ENCODE measurements at places on chromosomes 1 and 21.

- DNase-seq, result no peak
Measured at GRCh38 chr1:246583056-246583440, 16.8 kb downstream of the CNST start.

DNA sequence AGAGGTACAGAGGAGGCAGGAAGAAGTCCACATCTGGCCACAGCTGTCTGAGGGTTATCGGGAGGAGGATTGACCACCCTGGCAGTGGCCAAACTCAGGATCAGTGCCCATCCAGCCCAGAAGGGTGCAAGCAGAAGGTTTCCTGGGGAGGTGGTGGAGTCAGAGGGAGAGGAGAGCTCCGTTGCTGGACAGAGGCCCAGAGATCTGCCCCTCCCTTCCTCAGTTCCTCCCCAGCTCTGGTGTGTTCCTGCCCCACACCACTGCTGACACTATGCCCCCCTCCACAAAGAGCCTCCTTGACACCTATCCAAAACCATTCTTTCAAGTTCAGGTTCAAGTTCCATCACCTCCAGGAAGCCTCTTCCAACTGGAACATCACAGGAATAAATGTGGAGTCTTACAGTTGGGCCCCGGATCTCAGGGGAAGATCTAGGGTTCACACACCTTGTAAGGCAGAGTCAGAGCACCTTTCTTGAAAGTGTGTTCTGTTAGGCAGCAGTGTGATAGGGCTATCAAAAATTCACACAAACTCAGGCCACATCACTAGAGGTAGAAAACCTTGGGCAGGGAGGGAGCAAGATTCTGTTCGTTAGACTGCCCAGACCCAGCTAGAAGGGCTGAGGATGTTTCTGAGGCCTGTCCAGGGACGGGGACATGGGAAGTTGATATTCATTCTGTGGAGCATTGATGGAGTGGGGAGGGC, 7.4 kb downstream of the LDLRAD1 start:
- DNase-seq, result no peak

DNA sequence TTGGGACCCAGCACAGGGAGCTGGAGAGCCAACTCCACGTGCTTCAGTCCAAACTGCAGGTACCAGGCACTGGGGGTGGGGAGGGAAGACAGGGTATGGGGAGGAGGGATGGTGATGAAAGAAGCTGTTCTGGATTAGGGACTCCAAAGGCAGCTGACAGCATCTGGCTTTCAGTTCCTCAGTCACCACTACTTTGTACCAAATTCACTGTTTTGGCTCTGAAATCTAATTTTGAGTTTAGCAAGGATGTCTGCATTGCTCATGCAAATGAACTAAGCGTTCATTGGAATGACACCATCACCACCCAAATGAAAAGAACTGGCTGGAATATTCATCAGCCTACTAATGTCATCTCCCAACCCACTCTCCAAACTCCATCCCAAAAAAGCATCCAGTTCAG, 8.7 kb downstream of the C1orf74 start:
- no peak for DNase-seq

DNA sequence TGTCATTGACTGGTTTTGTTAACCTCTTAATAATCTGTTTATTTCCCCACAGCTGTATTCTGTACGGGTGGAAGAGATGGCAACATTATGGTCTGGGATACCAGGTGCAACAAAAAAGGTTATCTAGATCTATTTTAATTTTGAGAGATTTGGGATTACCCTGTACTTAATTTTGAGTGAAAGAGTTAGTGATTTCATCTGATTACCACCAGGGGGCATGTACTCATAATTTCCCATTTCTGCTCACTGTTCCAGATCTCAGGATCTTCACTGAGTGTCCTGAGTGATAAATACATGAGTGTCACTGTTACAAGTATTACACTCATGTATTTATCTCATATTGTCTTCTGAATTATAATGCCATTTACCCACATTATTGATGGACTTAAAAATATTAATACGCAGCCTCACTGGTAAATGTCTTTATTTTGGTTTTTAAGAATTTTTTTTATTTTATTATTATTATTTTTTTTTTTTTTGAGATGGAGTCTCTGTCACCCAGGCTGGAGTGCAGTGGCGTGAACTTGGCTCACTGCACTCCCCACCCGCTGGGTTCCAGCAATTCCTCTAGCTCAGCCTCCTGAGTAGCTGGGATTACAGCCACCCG, 27.4 kb downstream of the DTL start:
- no peak for DNase-seq

DNA sequence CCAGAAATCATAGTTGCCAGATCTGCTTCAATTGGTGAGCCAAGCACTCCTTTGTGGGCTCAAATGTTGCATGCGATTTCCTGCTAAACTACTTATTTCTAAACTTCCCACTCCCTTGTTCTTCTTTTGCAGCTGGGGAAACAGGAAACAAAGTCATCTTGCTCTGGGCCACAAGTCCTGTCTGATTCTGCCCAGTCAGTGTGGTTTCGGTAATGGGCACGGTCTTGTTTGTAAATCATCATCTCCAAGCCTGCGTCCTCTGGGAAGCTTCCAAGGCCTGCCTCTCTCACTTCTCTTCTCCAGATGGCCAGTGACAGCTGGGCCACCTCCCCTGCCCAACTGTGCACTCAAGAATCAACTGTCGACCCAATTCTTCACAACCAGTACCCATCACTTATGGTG, 4.4 kb downstream of the S100A8 start:
- DNase-seq, result no peak

DNA sequence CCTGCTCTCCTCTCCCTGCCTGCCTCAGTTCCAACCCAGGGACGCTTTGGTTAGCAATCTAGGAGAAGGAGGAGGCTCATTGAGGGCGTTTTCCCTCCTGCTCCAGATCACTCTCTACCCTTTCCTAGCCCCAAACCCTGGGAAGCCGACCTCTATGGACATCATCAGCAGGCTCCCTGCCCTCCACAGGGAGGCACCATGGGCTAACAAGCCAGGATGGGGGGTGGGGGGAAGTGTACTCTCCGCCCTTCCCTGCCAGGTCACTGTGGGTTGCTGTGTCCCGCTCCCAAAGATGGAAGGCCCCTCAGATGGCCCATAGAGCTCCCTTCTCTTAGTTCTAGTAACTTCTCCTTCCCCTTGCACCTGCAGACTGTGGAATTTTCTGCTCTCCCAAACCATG, 35.7 kb downstream of the KCND3 start:
- no peak for DNase-seq
